ENCODE measurements at places on chromosomes 16 and 17.

DNA sequence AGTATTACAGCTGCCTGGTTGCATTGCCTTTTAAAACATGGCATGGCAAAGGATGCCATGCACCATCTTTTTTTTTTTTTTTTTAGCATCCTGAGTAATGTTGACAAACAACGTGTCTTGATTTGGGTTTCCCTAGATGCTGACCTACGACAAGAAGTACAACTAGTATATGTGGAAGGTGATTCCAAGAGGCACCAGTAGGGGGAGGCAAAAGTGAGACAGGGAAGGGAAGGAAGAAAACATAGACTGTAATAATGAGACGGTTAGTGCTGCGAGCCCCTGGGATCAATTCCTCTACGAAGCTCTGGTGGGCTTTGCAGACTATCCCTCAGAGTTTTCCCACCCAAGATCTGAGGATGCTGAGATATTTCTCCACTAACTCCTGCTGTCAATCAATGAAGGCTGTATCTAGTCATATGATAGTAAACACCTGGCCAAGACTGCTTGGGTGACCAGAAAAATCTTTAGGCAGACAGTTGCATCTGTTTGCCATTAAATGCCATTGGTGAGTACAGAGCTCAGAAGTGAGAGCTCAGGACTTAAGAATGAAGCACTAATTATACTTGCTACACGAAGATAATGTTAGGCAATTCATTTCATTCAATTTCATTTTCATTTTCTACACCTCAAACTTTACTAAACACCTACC is 458.6 kb upstream of the GOT2 start:
- no peak for DNase-seq

GRCh38 chr17:31696703-31697325 is 162.2 kb downstream of the COPRS start:
- DNase-seq: no peak

DNA sequence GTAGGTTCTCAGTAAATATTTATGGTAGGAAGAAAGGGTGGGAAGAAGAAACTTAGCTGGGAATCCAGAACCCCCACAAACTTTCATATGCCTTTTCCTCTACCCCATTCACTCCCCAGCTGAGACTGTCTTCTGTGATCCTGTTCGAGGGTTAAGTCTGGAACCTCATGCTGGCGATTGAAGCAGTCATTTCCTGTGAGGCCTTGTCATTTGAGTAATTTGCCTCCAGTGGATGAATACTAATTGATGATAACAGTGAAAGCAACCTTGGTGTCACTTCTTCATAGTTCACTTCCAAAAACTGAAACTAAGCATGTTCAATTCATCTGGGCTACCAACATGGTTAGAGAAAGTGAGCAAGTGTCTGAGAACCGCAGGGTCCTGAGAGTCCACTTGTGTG is 401.2 kb downstream of the CDH13 start:
- DNase-seq: no peak

DNA sequence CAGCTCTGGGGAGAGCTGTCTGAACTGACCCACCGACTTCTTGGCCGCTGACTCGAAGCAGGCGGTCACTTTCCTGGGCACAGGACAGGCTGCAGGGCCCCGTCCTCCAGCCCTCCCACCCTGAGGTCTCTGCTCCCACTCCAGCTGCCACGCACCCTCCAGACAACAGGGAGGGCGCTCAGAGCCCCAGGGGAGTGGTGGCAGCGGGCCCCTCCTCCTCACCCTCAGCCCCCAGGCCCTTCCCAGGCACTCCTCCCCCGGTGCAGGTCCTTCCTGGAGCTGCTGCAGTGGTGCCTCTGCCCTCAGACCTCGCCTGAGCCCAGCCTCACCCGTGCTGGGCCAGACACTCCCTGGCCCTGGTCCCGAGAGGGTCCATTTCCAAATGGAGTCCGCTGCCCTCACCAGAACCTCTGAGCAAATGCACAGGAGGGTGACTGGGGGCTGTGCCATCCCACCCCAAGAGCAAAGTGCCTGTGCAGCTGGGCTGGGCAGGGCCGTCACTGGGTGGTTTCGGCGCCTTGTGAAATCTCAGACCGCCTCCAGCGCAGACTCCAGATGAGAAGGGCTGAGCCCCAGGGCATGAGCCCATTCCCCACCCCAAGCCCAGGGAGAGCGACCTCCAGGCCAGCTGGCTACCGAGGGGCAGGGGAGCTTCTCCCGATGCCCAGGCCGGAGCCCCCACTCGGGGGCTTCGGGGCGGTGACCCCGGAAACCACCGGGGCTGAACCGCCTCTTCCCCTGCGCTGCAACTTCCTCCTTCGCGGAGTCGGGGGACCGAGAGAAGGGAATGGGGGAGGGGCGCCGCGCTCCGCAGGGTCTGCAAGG is 717 bp downstream of the CYBA start:
- no peak for DNase-seq

DNA sequence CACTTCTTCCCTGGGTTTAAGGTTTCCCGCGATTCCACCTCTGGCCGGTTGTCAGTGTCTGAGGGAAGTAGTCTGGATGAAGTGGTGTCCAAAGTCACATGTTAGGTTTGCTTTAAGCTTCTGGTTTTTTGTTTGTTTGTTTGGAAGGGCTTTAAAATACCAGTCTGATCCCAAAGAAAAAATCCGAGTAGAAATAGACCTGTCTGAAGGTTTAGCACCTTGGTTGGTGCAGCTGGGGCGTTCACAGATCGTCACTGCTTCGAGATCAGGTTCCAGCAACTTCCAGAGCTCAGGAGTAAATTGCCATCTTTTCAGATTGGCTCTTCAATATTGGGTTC is 567 bp downstream of the TMEM97 start:
- no peak for DNase-seq

DNA sequence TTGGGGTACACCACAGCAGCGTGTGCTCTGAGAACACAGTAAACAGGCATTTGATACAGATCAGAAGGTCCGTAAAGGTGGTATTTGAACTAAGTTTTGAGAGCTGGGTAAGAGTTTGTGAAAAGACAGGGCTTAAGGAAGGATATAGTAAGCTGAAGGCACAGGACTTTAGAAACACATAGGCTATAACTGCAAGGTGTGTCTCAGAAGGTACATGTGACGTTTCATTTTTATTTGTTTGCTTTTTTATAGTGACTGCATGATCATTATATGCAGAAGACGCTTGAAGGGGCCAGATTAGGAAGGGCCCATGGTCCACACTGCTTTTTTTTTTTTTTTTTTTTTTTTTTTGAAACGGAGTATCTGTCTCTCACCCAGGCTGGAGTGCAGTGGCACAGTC is 644.6 kb downstream of the WWOX start:
- no peak for DNase-seq

DNA sequence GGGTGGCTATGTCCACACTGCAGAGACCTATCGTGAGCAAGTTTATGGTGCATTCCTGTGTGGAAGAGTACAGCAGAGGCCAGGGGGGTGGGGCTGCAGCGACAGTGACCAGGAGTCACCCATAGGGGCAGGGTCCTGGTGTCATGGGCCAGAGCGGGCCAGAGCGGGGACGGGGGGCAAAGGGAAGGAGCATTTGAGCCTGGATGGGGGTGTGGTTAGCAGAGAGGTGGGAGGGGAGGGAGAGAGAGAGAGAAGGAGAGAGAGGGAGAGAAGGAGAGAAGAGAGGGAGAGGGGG is 17.8 kb downstream of the JPH3 start:
- no peak for DNase-seq

All from nucleus accumbens (tissue), 56 donors.